ENCODE measurements at places on chromosomes 16 and 17.

- peaks cover 10% of the 10 kb centered on the region for H3K4me1 ChIP-seq
- H3K27ac ChIP-seq, result no peak overlapping the region
- H3K27me3 ChIP-seq, result peaks cover 19% of the 10 kb centered on the region
Observed at GRCh38 chr16:71359431-71359830, 908 bp downstream of the CALB2 start.

DNA sequence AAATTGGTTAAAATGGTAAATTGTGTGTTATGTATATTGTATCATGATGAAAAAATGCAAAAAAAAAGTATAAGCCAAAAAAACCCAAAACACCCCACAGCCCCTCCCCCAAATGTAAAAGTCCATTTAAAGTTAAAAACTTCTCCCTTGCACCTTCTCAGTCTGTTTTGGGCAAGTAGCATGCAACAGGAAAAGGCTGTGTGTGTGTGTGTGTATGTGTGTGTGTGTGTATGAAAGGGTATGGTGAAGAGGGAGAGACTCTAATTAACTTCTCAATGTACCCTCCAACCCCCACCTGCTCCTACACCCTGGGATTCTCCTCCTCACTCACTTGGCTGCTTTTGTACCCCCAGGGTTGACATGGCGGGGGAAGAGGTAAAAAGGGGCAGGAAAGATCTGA, 9.2 kb upstream of the GGT6 start:
- no peak for DNase-seq
- no peaks in the 10 kb centered on the region for H3K36me3 ChIP-seq
- H3K4me1 ChIP-seq, result peaks cover 4% of the 10 kb centered on the region

- no peaks in the 10 kb centered on the region for H3K27me3 ChIP-seq
- H3K4me1 ChIP-seq, result peaks cover 17% of the 10 kb centered on the region
- no peaks in the 10 kb centered on the region for H3K36me3 ChIP-seq
Observed at GRCh38 chr16:81863630-81864352, 84.7 kb downstream of the PLCG2 start.

DNA sequence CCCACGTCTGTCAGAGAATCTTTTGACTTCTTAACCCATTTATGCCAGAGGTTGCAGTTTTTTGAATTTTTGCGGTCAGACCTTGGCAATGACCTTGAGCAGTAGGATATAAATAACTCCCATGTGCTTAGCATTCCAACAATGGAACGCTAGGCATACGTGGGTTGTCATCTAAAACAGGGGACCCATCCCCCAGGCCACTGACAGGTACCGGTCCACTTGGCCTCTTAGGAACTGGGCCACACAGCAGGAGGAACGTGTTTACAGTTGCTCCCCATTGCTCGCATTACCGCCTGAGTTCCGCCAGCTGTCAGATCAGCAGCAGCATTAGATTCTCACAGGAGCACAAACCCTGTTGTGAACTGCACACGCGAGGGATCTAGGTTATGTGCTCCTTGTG, 76.8 kb upstream of the LGALS9 start:
- H3K4me3 ChIP-seq, result no peak overlapping the region
- DNase-seq, result no peak
- H3K4me1 ChIP-seq, result no peaks in the 10 kb centered on the region
- H3K27me3 ChIP-seq, result no peaks in the 10 kb centered on the region

GRCh38 chr16:60484901-60485300, 1551.3 kb downstream of the CDH8 start:
- no peaks in the 10 kb centered on the region for H3K4me1 ChIP-seq
- no peak for DNase-seq
- no peaks in the 10 kb centered on the region for H3K36me3 ChIP-seq
- H3K27ac ChIP-seq, result no peak overlapping the region
- no peak overlapping the region for H3K4me3 ChIP-seq

- no peak for DNase-seq
- H3K36me3 ChIP-seq, result no peaks in the 10 kb centered on the region
- H3K4me1 ChIP-seq, result peaks cover 10% of the 10 kb centered on the region
- H3K4me3 ChIP-seq, result no peak overlapping the region
- peaks cover 30% of the 10 kb centered on the region for H3K27me3 ChIP-seq
Observed at GRCh38 chr16:31334934-31335333, 20.0 kb upstream of the ITGAX start.
